ENCODE measurements at places on chromosomes 4 and X.

DNA sequence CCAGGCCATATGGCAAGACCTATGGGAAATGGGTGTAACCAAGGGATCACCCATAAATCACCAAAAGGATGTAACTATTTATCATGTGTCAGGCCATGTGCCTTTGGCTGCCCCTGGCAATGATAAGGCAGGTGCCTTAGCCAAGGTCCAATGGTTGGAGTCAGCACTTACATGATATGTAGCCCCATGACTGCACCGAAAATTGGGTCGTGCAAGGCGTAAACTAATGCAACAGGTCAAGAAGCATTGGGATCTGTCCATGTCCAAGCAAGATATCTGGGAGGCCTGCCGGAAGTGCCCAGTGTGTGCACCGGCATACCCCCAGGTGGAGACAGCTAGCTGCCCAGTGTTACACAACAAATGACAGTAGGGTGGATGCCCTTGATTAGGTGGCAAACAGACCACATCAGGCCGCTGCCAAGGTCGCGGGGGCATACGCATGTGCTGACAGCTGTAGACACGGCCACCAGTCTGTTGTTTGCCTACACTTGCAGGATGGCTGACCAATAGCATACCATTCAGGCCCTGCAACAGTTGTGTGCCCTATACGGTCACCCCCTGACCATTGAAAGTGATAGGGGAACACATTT is 698.2 kb upstream of the AGA start:
- no peak for DNase-seq

DNA sequence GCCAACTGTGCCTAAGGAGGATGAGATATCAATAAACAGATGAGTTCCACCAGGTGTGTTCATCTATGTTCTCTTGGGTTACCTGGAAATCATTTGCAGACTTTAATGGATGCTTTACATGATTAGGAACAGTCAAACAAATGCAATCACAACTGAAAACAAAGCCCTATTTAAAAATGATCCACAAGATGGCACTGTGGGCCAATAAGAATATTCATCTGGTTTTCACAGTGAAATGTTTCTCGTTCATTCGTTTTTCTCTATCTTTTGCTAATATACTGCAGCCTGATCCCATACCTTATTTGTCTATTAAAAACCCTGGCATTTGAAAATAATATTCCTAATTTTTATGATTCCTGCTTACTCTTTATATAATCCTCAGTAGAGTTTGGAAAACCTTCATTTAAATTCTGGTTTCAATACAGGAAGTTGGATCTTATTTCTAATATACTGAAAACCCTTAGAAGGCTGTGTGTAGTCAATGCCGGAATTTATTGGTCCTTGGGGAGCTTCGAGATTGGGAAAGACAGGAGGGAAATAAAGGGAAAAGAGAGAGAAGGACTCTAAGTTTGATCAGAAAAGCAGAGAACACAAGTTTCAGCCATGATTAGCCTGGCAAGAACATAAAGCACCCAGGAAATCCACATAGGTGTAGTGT is 63.8 kb upstream of the TAPT1 start:
- no peak for DNase-seq

DNA sequence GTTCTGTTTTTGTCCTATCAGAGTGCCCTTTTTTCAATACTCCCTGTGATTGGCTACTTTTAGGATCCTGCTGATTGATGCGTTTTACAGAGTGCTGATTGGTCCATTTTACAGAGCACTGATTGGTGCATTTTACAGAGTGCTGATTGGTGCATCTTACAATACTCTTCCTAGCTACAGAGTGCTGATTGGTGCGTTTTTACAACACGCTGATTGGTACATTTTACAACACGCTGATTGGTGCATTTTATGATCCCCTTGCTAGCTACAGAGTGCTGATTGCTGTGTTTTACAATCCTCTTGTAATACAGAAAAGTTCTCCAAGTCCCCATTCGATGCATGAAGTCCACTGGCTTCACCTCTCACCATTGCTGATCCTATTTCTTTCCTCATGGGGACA is 176.8 kb downstream of the GC start:
- no peak for DNase-seq

GRCh38 chrX:130714135-130714534 is 188.9 kb downstream of the ENOX2 start:
- DNase-seq, result no peak

GRCh38 chr4:138861135-138861534 is 154.4 kb upstream of the NOCT start:
- DNase-seq, result no peak

DNA sequence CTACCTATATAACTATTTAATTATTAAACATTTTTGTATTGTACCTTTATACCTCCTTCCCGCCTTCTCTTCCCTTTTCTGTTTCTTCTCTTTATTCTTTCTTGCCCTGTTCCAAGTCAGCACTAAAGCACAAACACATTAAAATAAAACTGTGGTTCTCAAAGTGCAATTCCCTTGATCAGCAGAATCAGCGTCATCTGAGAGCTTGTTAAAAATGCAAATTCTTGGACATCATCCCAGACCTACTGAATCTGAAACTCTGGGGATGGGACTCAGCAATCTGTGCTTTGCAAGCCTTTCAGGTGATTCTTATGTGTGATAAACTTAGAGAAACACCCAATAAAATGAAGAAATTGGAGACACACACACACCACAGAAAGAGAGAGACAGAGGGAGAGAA is 178.4 kb upstream of the BMP3 start:
- DNase-seq, result no peak

GRCh38 chrX:74351760-74352159 is 47.8 kb downstream of the ZCCHC13 start:
- no peak for DNase-seq

- no peak for DNase-seq
Measured at GRCh38 chrX:102599951-102600579, 750 bp downstream of the ARMCX5 start.

- no peak for DNase-seq
Measured at GRCh38 chr4:123363729-123364128, 32.9 kb upstream of the SPRY1 start.

DNA sequence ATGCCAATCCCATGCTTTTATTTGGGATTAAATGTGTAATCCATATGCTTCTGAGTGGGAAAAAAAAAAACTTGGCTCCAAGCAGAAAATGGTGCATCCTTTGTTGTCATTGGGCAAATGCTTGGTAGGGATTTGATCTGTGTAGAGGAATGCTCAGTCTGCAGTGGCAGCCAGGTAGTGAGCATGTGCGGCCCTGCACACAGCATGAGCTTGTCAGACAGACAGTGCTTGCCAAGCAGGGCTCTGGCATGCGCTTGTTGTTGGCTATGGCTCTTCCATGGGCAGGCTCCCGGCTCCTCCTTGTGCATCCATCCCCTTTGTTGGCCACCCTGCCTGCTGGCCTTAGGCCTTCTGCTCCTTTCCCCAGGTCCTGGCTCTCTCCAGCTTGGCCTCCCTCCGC is 130.3 kb downstream of the GPR143 start:
- DNase-seq, result no peak

DNA sequence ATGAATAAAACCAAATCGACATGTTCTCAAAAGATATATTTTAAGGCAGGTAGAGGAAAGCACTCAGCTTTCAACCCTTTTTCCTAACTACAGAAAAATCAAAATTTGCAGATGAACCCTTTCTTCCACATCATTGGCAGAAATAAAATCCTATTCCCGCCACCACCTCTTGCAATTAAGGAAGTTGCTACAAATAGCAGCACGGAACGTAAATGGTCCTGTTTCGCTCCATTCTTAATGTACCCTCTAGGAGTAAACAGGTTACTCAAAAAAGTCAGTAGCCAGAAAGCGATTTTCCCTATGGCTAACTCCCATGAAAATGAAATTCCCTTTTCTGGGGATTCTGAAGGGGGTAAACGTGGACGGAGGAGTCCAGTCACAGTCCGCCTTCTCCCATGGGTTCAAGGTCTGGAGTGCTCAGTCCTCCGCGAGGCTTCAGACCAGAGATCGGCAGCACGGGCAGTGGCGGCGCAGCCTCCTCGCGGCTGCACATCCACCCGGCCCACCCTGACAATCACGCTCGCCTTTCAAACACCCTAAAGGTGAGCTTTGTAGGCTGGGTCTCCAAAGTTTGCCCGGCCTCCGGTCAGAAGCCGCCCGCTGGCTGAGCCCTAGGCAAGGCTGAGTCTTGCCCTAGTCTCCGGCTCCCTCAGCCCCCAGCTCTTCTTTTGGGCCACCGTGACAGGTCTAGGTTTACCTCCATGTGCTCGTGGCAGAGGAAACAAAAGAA is 1.8 kb downstream of the ATP11C start:
- DNase-seq, result no peak

DNA sequence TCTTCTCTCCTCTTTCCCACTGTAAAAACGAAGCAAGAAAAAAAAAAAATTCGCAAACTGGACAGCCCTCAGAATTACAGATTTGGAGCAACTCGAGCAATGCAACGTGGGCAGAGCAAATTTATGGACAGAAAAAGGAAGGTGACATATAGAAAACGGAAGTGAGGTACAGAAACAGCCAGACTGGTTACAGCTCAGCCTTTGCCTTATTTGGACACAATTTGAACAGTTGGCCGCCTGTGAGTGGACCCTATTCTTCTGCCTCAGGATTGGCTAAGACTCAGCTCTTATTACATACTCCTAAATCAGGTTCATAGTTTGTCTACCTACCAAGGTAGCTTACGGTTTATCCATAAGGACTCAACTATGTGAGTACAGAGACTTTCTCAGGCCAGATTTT is 98.8 kb downstream of the SOWAHB start:
- DNase-seq, result no peak

- no peak for DNase-seq
Measured at GRCh38 chrX:7263330-7263729, 115.4 kb upstream of the PUDP start.

DNA sequence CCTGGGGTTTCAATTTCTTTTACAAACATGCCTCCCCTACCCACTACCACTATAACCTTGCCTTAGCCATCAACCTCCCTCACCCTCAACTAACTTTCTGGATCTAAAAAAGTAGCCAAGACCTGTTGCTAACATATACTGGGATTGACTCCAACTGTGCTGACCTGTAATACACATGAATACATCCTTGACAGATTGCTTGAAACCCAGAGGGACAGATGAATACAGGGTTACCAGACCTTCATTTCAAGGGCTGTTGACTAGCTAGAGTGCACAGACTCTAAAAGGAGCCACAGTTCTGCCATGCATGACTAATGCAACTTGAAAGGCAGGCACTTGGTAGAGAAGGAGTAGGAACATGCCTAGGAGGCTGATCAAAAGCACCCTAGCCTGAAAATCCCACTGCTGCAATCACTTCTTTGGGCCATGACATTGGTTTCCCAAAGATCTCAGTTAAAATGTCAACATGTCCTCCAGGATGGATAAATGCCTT is 121.0 kb downstream of the PCDH19 start:
- no peak for DNase-seq

- no peak for DNase-seq
Measured at GRCh38 chrX:13142891-13143290, 98.5 kb upstream of the FAM9C start.

DNA sequence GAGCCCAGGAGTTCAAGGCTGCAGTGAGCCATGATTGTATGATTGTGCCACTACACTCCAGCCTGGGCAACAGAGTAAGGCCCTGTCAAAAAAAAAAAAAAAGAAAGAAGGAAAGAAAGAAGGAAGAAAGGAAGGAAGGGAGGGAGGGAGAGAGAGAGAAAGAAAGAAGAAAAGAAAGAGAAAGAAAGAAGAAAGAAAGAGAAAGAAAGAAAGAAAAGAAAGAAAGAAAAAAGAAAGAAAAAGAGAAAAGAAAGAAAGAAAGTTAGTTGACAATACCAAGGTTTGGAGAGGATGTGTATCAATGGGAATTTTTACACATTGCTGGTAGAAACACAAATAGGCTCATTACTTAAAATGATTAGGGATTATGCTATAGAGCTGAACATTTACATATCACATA is 19.8 kb downstream of the RADX start:
- DNase-seq, result no peak

DNA sequence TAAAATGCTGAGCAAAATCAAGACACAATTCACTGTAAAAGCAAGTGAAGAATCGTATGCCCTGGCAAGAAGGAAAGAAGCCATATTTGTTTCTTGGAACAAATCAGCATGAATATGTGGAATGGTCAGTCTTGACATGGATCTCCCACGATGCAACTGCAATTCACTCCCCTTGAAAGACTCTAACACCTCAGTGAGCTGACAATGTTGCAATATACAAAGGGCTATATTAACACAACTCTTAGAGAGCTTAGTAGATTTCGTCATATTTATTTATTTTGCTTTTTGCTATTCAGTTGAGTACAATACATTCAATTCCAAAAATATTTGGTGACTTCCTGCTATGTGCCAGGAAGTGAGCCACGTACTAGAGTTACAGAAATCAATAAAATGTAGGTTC is 14.7 kb downstream of the OR13H1 start:
- DNase-seq, result no peak

- no peak for DNase-seq
Measured at GRCh38 chrX:12580548-12580947, 210.7 kb upstream of the PRPS2 start.

GRCh38 chrX:36214924-36215323 is 295.4 kb downstream of the CFAP47 start:
- DNase-seq, result no peak

- DNase-seq, result no peak
Measured at GRCh38 chrX:105282077-105282476, 61.6 kb upstream of the TEX13A start.

- DNase-seq, result no peak
Measured at GRCh38 chrX:46967547-46967946, 55.3 kb downstream of the JADE3 start.

GRCh38 chr4:74284053-74284452 is 24.2 kb upstream of the EPGN start:
- no peak for DNase-seq

Data from stimulated activated CD4-positive, alpha-beta T cell treated with anti-CD3 and anti-CD28 coated beads, Interleukin-1b, Interleukin-23, amount 100 ng/mL, for 1 hour (primary cell).